ENCODE measurements at places on chromosomes 6 and 20. TPM values are rescaled to one million over a fixed set of nuclear protein-coding genes. Genes with fewer than 3 reads are reported as not detected.

DNA sequence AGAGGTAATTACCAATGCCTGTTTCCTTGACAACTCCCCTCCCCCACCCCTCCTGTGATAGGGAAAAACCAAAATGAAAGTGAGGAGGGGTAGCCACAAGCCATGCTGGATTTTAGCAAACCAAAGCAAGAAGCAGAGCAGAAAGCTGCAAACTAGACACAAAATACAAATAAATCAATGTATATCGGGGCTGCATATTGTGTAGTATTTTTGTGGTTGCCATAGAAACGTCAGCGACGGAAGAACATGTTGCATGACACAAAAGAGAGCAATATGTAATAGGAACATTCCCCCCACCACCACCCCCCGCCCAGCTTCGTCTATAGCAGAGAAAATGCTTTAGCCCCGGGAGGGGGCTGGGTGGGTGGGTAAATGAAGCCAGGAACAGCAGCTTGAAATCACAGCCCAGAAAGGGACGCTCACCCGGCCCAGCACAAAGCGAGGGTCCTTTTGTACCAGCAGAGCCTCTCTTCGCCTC is 548 bp downstream of the AGPAT4 start:
- H3K4me3 ChIP-seq, result peak overlapping the region; percentile 70
- no peaks in the 10 kb centered on the region for H3K27me3 ChIP-seq
- no peaks in the 10 kb centered on the region for H3K36me3 ChIP-seq
- H3K4me1 ChIP-seq, result peaks cover 21% of the 10 kb centered on the region
- DNase-seq, result peak; percentile 68

ERVFRD-1 gene
- total RNA-seq, result not detected

SCAND1 gene
- 77.2 TPM for total RNA-seq

MMP24 gene
- total RNA-seq, result not detected

SAMD10 gene
- 12.1 TPM for total RNA-seq

CNKSR3 gene
- total RNA-seq, result 0.14 TPM

DNA sequence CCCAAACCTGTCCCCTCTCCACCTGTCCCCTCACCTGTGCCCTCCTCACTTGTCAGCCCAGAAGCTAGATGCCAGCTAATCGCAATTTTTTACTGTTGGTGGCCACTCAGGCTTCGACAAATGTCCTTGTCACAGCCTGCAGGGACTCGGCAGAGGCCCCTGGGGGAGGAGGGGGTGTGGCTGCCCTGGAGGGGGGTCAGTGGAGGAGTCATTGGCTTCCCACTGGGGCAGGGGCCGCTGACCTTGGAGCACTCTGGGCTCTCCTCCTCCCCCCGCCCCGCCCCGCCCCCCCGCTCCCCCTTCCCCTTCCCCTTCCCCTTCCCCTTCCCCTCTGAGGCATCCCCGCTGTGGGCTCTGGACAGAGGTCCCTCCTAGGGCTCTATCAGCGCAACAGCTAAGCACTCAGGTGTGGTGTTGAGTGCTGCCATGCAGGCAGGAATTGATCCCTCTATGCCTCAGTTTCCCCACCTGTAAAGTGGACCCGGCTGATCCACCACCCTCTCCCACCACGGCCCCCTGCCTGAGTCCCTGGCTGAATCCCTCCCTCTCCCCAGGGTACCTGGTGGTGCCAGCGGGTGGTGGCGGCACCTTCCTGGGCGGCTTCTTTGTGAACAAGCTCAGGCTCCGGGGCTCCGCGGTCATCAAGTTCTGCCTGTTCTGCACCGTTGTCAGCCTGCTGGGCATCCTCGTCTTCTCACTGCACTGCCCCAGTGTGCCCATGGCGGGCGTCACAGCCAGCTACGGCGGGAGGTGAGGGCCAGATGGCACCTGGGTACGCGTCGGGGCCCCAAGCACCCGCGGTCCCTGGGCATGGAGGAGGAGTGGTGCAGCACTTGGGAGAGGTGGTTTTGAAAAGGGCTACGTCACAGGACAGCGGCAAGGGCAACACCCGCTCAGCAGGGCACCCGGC is 23.8 kb downstream of the SLCO4A1 start:
- DNase-seq, result no peak
- no peak overlapping the region for H3K4me3 ChIP-seq
- H3K36me3 ChIP-seq, result no peaks in the 10 kb centered on the region
- H3K27me3 ChIP-seq, result no peaks in the 10 kb centered on the region
- H3K4me1 ChIP-seq, result no peaks in the 10 kb centered on the region

GRCh38 chr6:169896826-169897456 is 145.5 kb downstream of the ERMARD start:
- no peak overlapping the region for H3K27ac ChIP-seq
- no peaks in the 10 kb centered on the region for H3K36me3 ChIP-seq
- peaks cover 3% of the 10 kb centered on the region for H3K4me1 ChIP-seq
- no peak overlapping the region for H3K4me3 ChIP-seq
- no peak for DNase-seq
- H3K27me3 ChIP-seq, result no peaks in the 10 kb centered on the region

TGM3 gene
- total RNA-seq, result not detected

- peak within 1 kb of the TSS; percentile 57 for H3K4me3 ChIP-seq
- H3K27ac ChIP-seq, result no peak within 1 kb of the TSS
- H3K4me1 ChIP-seq, result peaks cover 31% of the 10 kb centered on the region
- DNase-seq, result peak; percentile 89
Observed at GRCh38 chr6:149922642-149923326, at the start of gene RAET1G. TSS of gene RAET1G (minus strand) at chr6:149923121. CDS start at chr6:149923010, 111 bp downstream.

GRCh38 chr6:1708122-1708521 is 98.4 kb downstream of the FOXC1 start:
- no peaks in the 10 kb centered on the region for H3K36me3 ChIP-seq
- DNase-seq, result no peak
- no peak overlapping the region for H3K4me3 ChIP-seq
- H3K27me3 ChIP-seq, result no peaks in the 10 kb centered on the region
- no peak overlapping the region for H3K27ac ChIP-seq

AURKA gene
- 0.36 TPM for total RNA-seq

CST7 gene
- total RNA-seq, result 4.4 TPM

GGTLC1 gene
- not detected for total RNA-seq

DNA sequence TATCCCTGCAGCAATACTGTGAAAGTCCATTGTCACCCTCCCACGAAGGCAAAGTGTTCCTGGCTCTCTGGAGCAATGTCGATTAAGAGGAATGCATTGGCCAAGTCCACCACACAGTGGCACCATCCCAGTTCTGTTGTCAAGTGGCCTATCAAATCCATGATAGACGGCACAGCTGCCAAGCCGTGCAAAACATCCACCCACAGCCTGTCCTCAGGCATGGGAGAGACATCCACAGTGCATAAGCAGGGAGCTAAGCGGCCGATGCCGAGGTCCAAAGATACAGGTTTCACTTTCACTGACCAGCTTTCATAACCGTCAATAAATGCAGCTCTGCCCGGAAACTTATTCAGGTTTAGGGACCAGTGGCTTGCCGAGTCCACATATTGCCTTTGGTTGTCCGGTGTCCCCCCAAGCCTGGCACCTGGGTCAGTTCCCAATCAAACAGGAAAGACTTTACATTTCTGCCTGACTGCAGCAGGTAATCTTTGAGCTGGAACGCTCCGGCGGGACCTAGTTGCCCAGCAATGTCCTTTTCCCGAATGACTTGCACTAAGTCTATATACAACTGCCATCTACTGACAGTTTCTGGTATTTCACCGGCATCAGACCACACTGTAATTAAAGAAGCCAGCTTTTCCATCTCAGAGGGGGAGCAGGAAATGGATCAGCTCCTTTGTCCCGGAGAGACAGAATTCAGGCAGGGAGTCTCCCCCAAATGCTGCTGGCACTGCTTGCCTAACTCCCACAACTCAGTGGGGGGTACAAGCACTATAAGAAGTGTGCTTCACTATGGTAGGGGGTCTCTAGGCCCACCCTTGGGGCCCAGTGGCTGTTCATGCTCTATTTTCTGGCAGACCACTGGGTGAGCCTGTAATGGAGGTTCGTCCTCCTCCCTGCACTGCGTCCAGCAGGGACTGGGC is 6.3 kb downstream of the ZKSCAN3 start:
- H3K4me3 ChIP-seq, result peak overlapping the region; percentile 64
- H3K4me1 ChIP-seq, result peaks cover 21% of the 10 kb centered on the region
- no peak overlapping the region for H3K27ac ChIP-seq
- peak; percentile 71 for DNase-seq
- H3K36me3 ChIP-seq, result no peaks in the 10 kb centered on the region

Data from CD4-positive, alpha-beta T cell (primary cell).